ENCODE measurements at places on chromosomes 2 and 18. TPM values are rescaled to one million over a fixed set of nuclear protein-coding genes. Genes with fewer than 3 reads are reported as not detected.

- no peaks in the 10 kb centered on the region for H3K27me3 ChIP-seq
- no peak overlapping the region for H3K4me3 ChIP-seq
- no peaks in the 10 kb centered on the region for H3K4me1 ChIP-seq
- no peaks in the 10 kb centered on the region for H3K36me3 ChIP-seq
Measured at GRCh38 chr2:47558768-47559684, 156.1 kb downstream of the MSH2 start.

- H3K4me3 ChIP-seq, result no peak overlapping the region
- no peaks in the 10 kb centered on the region for H3K27me3 ChIP-seq
Measured at GRCh38 chr2:241592126-241592845, 33.7 kb downstream of the BOK start.

- H3K4me3 ChIP-seq, result no peak overlapping the region
- H3K4me1 ChIP-seq, result no peaks in the 10 kb centered on the region
- H3K27me3 ChIP-seq, result no peaks in the 10 kb centered on the region
Measured at GRCh38 chr2:125684932-125685331, 971.0 kb upstream of the GYPC start.

DNA sequence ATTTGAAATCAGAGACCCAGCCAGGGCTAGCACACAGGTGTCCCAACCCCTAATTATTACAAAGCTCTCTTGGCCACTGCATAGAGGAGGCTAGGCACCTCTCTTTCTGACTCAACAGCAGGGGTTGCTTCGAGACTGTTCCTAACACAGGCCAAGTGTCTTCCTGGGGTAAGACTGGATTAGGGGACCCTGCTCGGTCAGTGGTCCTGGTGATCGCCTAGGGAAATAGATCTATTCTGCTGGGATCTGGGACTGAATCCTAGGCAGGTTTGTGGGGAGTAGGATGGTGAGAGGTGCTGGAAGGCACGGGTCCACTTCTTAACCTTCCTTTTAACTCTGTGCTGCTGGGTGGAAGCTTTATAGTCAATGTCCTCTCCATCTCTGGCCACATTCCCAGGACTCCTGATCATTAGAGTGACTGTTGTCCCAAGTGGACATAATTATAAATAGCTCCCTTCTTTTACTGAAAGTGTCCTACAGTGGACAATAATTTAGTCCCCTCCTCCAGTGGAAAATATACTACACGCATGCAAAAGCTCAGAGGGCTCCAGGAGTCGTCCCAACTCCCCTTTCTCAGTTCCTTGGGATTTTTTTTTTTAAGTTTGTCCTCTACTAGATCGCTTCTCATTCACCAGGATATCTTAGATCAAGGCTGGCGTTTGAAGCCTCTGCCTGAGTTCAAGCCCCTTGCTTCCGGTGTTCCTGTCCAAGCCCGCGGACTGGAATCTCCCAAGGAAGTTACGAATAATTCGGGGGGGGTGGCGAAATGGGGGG is 1.3 kb upstream of the TRIB2 start:
- H3K4me3 ChIP-seq, result no peak overlapping the region
- peak overlapping the region; percentile 75 for H3K27ac ChIP-seq
- H3K27me3 ChIP-seq, result no peaks in the 10 kb centered on the region

GRCh38 chr2:216073773-216074172 is 7.8 kb downstream of the PECR start:
- no peak overlapping the region for H3K27ac ChIP-seq
- no peak for DNase-seq
- no peak overlapping the region for H3K4me3 ChIP-seq
- H3K36me3 ChIP-seq, result peaks cover 2% of the 10 kb centered on the region
- no peaks in the 10 kb centered on the region for H3K27me3 ChIP-seq
- H3K4me1 ChIP-seq, result no peaks in the 10 kb centered on the region

DNA sequence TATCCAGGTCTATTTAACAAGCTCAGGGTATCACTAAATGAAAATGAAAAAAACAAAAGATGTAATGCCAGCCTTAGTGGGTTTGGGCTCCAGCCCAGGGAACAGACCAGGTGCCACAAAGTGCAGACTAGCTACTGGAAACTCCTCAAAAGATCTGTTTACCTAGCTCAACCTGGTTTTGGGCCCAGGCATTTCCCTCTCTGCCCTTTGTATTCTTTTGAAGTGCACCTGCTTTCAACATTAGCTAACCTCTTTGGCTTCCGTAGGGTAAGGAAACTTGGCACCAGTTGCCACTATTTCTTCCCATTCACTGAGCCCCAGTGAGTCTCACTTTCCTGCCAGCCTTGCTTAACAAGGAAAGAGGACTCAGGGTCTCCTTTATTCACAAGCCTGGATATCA is 123.6 kb upstream of the CDCA7 start:
- no peaks in the 10 kb centered on the region for H3K27me3 ChIP-seq
- H3K4me1 ChIP-seq, result peaks cover 11% of the 10 kb centered on the region
- peaks cover 9% of the 10 kb centered on the region for H3K36me3 ChIP-seq
- peak; percentile 56 for DNase-seq

GRCh38 chr2:54483426-54483825 is 27.3 kb downstream of the SPTBN1 start:
- H3K4me3 ChIP-seq, result no peak overlapping the region
- H3K36me3 ChIP-seq, result peaks cover 3% of the 10 kb centered on the region
- H3K4me1 ChIP-seq, result peaks cover 15% of the 10 kb centered on the region
- no peaks in the 10 kb centered on the region for H3K27me3 ChIP-seq
- no peak for DNase-seq

GRCh38 chr2:5111581-5111980 is 580.6 kb upstream of the SOX11 start:
- H3K27ac ChIP-seq, result no peak overlapping the region
- no peaks in the 10 kb centered on the region for H3K36me3 ChIP-seq
- no peak overlapping the region for H3K4me3 ChIP-seq
- H3K27me3 ChIP-seq, result no peaks in the 10 kb centered on the region
- no peaks in the 10 kb centered on the region for H3K4me1 ChIP-seq

DNA sequence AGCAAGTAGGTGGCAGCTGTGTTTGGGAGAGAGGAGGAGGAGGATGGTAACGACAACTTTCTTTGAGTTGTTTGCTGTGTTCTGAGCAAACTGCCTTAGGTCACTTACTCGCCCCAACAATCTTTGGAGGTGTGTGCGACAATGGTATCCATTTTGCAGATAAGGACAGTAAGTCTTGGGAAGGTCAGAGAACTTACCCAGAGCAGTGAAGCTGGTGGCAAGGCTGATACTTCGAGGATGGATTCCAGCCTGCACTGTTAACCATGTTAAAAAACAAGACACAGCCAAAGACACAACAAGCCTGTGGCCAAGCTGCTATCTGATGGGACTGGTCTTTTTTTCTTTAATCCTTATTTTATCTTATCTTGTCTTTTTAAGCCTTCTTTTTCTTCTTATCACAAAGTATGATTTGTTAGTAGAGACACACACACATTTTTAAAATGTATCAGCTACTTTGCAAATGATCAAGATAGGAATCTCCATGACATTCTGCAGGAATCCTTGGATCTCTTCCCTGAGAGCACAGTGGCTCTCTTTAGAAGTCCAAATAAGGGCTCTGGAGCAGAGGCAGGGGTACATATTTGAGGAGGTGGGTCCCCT is 27.9 kb downstream of the CNDP1 start:
- H3K27ac ChIP-seq, result no peak overlapping the region
- no peaks in the 10 kb centered on the region for H3K27me3 ChIP-seq
- H3K4me3 ChIP-seq, result no peak overlapping the region
- DNase-seq, result peak; percentile 52
- no peaks in the 10 kb centered on the region for H3K36me3 ChIP-seq
- no peaks in the 10 kb centered on the region for H3K4me1 ChIP-seq

- no peaks in the 10 kb centered on the region for H3K4me1 ChIP-seq
- H3K27me3 ChIP-seq, result peaks cover 7% of the 10 kb centered on the region
- DNase-seq, result no peak
- no peak overlapping the region for H3K27ac ChIP-seq
- H3K36me3 ChIP-seq, result no peaks in the 10 kb centered on the region
Measured at GRCh38 chr2:44010266-44010665, 14.5 kb upstream of the LRPPRC start.

GRCh38 chr2:127561371-127561770 is 25.9 kb downstream of the MYO7B start:
- H3K4me3 ChIP-seq, result no peak overlapping the region
- no peaks in the 10 kb centered on the region for H3K27me3 ChIP-seq
- DNase-seq, result no peak

DNA sequence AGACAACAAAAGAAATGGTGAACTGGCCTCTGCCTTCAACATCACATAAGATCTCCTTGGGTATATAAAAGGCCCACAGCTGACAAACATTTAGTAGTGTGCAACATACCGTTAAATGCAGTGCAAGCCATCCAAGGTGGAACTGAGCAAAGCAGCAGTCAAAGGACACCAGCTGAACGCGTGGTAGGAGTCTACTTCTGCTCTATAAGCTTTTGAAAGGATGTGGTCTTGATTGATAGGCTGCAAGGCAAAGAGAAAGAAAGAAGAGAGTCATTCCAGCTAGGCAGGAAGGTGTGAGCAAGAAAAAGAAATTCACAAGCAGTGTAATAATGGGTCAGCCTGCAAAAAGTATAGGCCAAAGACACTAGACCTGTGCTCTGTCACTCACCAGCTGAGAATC is 356.3 kb downstream of the SATB2 start:
- no peak overlapping the region for H3K4me3 ChIP-seq
- no peaks in the 10 kb centered on the region for H3K36me3 ChIP-seq
- no peak overlapping the region for H3K27ac ChIP-seq
- DNase-seq, result no peak

DNA sequence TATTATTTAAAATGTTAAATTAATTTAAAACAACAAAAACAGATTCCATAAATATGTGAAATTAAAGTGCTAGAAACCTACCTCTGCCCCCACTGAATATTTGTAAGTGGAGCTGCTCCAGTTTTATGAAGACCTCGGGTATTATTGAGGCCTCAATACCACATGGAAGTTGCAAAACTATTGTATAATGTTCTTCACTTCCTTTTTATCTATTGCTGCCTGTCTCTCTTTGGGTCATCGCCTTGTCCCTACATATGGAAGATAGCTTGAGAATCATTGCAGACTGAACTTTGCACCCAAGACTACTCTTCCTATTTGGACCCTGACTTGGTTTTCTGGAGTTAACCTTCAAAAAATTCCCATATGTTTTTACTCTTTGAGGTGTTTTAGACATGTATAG is 212.1 kb upstream of the NETO1 start:
- DNase-seq, result no peak
- H3K4me3 ChIP-seq, result no peak overlapping the region
- H3K27me3 ChIP-seq, result no peaks in the 10 kb centered on the region
- no peak overlapping the region for H3K27ac ChIP-seq
- no peaks in the 10 kb centered on the region for H3K4me1 ChIP-seq

GRCh38 chr2:132275396-132275795 is 113.6 kb upstream of the ANKRD30BL start:
- DNase-seq, result no peak
- H3K27ac ChIP-seq, result no peak overlapping the region
- no peak overlapping the region for H3K4me3 ChIP-seq
- H3K27me3 ChIP-seq, result no peaks in the 10 kb centered on the region
- no peaks in the 10 kb centered on the region for H3K36me3 ChIP-seq
- H3K4me1 ChIP-seq, result no peaks in the 10 kb centered on the region

GRCh38 chr2:1620081-1620480 is 124.2 kb downstream of the PXDN start:
- H3K27ac ChIP-seq, result no peak overlapping the region
- H3K4me3 ChIP-seq, result no peak overlapping the region
- DNase-seq, result no peak
- H3K4me1 ChIP-seq, result no peaks in the 10 kb centered on the region
- H3K27me3 ChIP-seq, result no peaks in the 10 kb centered on the region

DNA sequence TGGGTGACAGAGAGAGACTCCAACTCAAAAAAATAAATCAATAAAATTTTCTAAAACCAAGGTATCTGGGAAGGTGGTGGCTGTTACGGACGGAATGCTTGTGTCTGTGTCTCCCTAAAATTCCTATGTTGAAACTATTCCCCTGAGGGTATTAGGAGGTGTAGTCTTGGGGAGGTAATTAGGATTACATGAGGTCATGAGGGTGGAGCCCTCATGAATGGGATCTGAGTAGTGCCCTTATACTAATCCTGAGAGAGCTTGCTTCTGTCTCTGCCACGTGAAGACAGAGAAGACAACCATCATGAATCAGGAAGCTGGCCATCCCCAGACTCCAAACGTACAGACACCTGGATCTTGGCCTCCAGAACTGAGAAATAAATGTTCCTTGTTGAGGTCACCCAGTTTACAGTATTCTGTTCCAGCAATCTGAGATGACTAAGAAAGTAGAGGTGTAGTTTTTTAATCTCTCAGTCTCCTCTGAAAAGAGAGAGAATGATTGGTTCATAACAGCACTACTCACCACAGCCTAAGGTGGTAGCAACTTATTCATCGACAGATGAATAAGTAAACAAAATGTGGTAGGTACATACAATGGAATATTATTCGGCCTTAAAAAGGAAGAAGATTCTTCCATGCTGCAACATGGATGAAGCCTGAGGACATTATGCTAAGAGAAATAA is 38.4 kb downstream of the TGFBRAP1 start:
- peaks cover 3% of the 10 kb centered on the region for H3K4me1 ChIP-seq
- no peak overlapping the region for H3K4me3 ChIP-seq
- H3K27ac ChIP-seq, result no peak overlapping the region
- no peaks in the 10 kb centered on the region for H3K27me3 ChIP-seq
- H3K36me3 ChIP-seq, result peaks cover 15% of the 10 kb centered on the region
- no peak for DNase-seq

DNA sequence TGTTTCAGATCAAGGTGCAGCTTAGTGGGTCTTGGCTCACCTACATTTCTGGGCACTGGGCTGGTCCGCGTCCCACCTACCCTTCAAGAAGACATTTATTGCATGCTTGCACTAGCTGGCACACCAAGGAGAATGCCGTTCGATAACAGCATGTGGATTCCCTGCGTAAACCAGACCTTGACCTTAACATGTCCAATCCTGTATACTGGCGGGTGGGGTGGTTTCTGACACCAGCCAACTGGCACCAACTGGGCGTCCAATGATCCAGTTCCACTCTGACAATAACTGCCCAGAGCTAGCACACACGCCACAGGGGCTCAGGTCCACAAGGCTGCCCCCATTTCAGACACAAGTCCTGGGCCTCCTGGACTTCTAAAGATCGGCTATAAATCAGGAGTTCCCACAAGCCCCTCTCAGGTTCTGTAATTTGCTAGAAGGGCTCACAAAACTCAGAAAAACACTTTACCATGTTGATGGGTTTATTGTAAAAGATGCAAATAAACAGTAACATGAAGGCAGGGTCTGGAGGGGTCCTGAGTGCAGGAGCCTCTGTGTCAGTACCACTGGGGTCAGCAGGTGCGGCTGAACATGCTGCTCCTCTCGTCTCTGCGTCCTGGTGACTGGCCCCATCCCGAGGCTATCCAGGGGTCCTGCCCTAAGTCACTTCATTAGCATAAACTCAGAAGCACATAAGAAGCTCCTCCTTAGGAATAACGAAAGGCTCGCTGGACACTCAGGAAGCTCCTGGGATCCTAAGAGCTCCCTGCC is 161.8 kb downstream of the HDAC4 start:
- no peak overlapping the region for H3K4me3 ChIP-seq
- no peak overlapping the region for H3K27ac ChIP-seq
- H3K27me3 ChIP-seq, result no peaks in the 10 kb centered on the region
- no peak for DNase-seq
- peaks cover 3% of the 10 kb centered on the region for H3K4me1 ChIP-seq

The PROC gene
- 0.10 TPM for polyA plus RNA-seq

The FSHR gene
- polyA plus RNA-seq, result not detected

The PLB1 gene
- 10.3 TPM for polyA plus RNA-seq

The DNAH6 gene
- 1.9 TPM for polyA plus RNA-seq

The RNF152 gene
- polyA plus RNA-seq, result 1.1 TPM

The FKBP7 gene
- 7.7 TPM for polyA plus RNA-seq

The SLC4A5 gene
- 0.85 TPM for polyA plus RNA-seq

The TNFAIP6 gene
- 1.6 TPM for polyA plus RNA-seq

The SLC5A7 gene
- 0.39 TPM for polyA plus RNA-seq

The ACMSD gene
- polyA plus RNA-seq, result 0.14 TPM

All from lung (tissue), 17 donors.